Naive thymus-derived CD8-positive, alpha-beta T cell (primary cell): ENCODE measurements at places on chromosomes 16 and 17. TPM values are rescaled to one million over a fixed set of nuclear protein-coding genes. Genes with fewer than 3 reads are reported as not detected.

DLX3 gene
- polyA plus RNA-seq, result 0.26 TPM

SSTR5 gene
- not detected for polyA plus RNA-seq

SYT17 gene
- polyA plus RNA-seq, result not detected

DYNC1LI2 gene
- polyA plus RNA-seq, result 37.3 TPM

KRT35 gene
- not detected for polyA plus RNA-seq

GP1BA gene
- not detected for polyA plus RNA-seq

CTRL gene
- polyA plus RNA-seq, result 2.8 TPM

KRT39 gene
- not detected for polyA plus RNA-seq

TNFSF13 gene
- polyA plus RNA-seq, result 1.2 TPM

GNGT2 gene
- 14.7 TPM for polyA plus RNA-seq

IRX6 gene
- polyA plus RNA-seq, result not detected

SLC9A5 gene
- polyA plus RNA-seq, result 0.04 TPM

SLC25A10 gene
- 2.3 TPM for polyA plus RNA-seq

GABARAPL2 gene
- 226 TPM for polyA plus RNA-seq

CYBA gene
- polyA plus RNA-seq, result 625 TPM

MYH13 gene
- not detected for polyA plus RNA-seq

ANKRD40CL gene
- polyA plus RNA-seq, result not detected

JPT2 gene
- 10.3 TPM for polyA plus RNA-seq
